Anterior cingulate cortex (tissue), 58 donors: ENCODE measurements at places on chromosomes 3 and 15.

DNA sequence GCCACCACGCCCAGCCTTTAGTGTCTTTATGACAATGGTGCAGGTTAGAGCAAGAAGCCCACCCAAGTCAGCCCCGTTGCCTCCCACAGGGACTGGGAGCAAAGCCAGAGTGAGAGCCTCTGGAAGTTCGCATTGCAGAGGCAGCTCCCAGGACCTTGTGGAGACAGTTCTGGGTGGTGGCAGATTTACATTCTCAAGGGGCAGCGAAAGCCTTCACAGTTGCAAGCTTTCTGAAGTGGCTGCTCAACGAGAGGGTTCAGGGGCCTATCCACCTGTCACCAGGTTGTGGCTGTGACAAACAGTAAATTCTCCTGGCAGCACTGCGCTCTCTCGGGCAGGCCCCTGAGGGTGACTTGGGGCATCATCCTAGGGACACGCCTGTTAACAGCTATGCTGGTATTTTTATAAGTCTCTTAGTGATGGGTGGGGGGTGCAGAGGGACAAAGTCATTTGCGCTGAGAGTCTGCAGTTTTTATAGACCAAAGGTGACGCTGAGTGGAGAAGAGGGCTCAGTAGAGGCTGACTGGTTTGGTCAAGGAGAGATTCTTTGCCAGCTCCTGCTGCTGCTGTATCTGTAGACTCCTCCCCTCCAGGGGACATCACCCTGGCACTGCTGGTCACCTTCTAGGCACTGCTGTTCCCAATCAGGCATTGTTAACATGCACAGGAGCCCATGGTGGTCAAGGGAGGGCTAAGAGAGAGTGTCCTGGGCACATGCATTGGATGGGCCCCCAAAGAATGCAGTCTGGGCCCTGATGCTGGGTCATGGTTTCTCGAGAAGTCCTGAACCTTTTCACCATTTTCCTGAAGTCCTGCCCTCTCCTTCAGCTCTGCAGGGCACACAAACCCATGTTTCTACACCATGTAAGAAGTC is 57.5 kb upstream of the KLF13 start:
- DNase-seq, result no peak

- no peak for DNase-seq
Measured at GRCh38 chr15:34855893-34856292, 60.5 kb upstream of the ACTC1 start.

GRCh38 chr3:19937459-19938294 is 3.7 kb upstream of the EFHB start:
- no peak for DNase-seq

GRCh38 chr3:114464548-114464947 is 170.7 kb downstream of the TIGIT start:
- DNase-seq, result no peak

DNA sequence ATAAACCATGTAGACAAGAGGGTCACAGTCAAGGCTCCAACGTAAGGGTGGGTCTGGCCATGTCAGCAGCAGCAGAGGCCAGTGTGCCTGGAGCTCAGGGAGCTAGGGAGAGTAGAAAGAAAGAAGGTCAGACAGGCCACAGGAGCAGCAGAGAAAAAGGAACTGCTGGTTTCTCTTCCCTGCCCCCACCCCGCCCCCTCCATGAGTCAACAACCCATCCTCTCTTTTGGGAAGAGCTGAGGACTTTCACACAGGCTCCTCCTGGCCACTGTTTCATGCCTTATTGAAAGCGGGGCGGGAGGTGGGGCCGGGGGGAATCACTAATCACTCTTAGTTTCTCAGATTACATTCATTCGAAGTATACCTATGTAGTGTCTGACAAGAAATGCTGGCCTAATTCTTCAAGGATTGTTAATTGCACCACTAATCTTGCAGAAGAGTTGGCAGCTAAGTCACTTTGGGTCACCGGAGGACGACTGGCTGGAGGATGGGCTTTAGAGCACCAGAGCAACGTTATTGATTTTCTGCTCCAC is 9.1 kb upstream of the SCG3 start:
- DNase-seq, result no peak

DNA sequence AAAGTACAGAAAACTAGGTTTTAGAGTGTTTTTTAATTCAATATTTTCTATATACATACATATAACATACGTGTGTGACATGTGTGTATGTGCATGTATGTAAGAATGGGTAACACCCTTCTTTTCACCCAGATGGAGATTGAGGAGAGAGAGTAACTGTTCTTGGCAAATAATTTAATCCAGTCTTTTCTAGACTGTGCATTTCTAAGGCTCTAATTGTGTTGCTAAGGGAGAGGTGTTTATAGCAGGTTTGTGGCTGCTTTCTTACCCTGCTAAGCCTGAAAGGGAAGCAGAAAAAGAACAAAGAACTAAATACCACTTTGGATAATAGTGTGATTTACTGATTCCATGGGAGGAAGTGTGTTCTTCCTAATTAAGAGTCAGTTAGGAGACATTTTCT is 46.0 kb upstream of the ALDH1L1 start:
- DNase-seq, result no peak

DNA sequence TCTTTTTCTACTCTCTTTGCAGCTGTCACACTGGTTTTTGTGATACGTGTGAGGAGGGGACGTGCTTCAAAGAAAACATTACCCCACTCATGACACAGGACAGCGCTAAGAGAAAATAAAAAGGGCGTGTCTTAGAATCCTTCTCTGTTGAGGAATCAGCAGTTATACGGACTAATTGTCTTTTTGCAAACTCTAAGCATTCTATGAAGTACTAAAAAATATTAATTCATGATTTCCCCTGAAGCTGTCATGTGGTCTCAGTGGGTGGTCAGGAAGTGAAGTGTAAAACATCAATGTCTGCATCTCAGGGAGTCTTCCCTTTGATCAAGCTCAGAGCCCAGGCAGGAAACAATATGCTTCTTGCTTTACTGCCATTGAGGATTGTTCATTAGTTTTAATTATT is 117.5 kb upstream of the CRBN start:
- DNase-seq, result no peak

GRCh38 chr3:192636517-192637444 is 90.6 kb downstream of the FGF12 start:
- no peak for DNase-seq

GRCh38 chr3:130963878-130964277 is 62.7 kb downstream of the ASTE1 start:
- DNase-seq, result no peak

DNA sequence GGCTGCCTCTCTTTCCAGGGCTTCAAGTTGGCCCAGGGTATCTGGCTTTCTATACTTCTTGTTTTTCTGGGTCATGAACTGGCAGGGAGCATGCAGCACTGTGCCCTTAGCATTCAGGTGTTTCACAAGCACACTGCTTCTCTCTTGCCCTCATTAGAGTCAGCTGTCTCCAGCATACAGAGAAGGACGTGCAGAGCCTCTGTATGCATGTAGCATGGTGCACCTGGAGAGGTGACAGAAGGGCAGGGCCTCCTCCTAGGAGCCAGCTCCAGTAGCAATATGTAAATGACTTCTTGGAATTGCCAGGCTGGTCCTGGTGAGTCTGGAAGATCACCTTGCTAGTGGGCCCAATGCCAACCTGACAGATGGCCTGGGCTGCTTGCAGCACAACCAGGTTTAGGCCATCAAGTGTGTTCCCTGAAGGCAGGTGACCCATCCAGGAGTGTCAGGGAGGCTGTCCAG is 44.8 kb upstream of the ATP2C1 start:
- DNase-seq, result no peak

DNA sequence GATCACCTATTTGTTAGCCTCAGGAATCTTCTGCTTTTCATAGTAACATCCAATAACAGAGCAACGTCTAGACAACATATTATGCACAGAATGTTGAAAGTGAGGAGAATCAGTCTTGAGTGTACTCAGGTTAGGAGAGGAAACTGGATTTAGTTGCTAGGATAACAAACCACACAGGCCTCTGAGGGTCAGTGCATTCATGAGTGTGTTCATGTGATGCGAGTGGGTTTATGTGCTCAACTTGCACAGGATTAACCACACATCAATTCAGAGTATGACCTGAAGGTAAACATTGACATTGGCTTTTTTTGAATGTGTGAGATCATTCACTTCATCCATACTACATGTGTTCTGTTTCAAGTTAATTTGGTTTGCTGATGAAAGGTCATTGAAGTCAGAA is 287.6 kb downstream of the DIPK2A start:
- no peak for DNase-seq

DNA sequence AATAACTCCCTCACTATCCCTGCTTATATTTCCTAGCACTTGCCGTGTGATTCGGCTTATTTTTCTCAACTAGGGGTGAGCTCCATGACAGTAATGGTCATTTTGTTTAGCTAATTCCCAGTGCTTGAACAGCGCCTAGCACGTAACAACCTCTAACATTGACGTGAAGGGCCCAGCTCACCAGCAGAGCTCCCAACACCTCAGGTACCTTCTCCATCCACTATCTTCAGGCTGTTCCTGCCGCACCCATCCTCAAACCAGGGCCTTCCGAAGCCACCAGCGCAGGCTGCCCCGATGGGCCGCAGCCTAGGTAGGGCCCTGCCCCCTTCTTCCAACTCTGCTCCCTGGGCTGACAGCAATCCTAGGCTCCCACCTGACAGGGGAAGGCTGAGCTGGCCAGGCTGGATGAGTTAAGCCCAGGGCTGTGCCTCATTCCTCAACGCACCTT is 751 bp upstream of the RPS17 start:
- DNase-seq, result no peak

DNA sequence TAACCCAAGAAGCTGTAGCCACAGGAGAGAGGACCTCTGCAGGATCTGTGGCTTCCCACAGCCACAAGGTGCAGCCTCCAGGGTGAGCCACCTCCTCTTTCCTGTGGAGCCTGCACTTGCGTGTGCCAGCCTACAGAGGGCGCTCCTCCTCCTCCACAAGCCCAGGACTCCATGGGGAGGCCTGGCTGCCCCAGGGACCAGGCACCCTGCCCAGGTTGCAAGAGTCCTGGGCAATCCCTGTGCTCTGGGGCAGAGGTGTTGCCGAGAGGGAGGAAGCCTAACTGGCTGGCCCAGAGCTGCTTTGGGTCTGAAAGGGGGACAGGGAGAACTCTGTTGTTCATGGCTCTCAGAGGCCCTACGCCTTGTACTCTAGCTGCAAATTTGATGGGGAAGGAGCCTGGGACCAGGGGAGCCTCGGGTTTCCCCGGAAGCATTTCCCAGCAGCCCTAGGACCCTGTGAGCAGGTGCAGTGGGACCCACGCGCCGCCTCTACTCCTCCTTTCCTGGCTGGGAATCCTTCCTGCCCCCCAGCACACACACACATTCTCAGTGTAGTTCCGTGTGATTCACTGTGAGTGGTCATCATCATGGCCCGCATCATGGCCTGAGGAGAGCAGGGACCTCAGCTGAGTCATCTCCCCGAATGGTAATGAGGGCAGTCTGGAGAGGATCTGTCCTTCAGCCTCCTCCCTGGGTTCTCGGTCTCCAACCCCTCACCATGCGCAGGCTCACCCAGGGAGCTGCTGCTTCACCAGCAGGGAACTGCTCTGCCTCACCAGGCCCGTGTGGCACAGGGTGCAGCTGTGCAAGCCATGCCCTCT is 24.3 kb downstream of the TBC1D21 start:
- DNase-seq, result no peak

DNA sequence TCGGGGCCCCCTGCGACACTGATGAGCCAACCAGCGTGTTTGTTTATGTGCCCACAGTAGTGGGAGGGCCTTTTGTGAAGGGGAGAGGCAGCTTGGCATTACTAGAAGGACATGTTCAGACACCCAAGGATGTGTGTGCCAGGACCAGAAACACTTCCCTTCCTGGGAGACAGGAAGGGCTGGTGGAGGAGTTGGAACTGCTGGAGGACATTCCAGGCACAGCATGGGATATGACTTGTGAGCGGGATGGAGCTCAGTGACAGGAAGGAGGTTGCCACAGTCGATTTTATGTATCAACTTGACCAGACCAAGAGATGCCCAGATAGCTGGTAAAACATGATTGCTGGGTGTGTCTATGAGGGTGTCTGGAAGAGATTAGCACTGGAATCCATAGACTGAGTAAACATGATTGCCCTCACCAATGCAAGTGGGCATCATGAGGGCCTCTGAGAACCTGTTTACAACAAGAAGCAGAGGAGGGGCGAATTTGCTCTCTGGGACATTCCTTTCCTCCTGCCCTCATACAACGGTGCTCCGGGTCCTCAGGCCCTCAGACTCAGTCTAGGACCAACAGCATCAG is 106.4 kb upstream of the TLE3 start:
- no peak for DNase-seq

DNA sequence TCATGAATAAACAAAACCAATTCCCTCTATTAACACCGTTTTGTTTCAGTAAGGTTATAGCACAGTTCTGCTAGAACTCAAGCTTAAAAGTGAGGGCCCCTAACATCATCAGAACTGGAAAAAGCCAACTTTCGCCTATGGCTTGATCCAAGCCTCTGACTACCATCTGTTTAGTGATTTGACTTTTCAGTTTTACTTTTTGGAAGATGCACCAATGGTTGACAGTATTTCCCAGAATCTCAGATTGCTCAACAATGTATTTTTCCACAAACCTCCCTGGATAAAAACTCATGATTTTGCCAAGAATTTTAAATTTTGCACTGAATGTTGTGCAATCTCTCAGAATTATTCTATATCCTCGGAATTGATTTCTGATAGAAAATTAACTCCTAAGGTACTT is 190.7 kb downstream of the LSAMP start:
- DNase-seq, result no peak

GRCh38 chr3:132253262-132253878 is 63.8 kb upstream of the ACP3 start:
- DNase-seq, result no peak

DNA sequence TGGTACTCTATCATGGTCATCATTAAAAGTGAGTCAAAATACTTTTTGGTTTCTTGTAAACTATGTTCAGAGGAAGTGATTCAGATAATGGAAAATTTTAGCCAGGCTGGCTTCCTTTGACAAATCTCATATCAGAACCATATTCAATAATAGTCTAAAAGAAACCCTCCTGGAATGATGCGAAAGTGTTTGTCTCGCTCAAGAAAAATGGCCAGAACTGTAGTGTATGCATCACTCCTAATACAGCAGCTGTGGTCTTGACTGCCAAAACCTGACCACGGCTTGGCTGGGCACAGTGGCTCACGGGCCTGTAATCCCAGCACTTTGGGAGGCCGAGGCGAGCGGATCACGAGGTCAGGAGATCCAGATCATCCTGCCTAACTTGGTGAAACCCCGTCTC is 35.6 kb upstream of the KCNMB2 start:
- DNase-seq, result no peak

DNA sequence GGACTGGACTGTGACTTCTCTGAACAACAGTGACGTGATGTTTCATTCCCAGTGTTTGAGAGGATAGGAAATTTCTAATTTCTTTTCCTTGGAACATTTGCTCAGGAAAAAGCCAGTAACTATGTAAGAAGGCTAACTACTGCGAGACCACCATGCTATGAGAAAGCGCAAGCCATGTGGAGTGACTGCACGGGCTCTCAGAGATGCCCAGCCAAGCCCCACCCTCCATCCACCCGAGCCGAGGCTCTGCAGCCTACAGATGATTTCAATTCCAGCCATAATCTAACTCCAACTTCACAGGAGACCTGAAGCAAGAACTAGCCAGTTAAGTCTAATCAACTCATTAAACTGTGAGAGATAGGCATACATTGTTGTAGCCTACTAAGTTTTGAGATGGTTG is 124.3 kb downstream of the GREM1 start:
- no peak for DNase-seq

- DNase-seq, result no peak
Measured at GRCh38 chr3:171736556-171736955, 73.7 kb downstream of the PLD1 start.
